ENCODE measurements at places on chromosomes 7 and 10. TPM values are rescaled to one million over a fixed set of nuclear protein-coding genes. Genes with fewer than 3 reads are reported as not detected.

HTR5A gene
- total RNA-seq: not detected

TMEM176B gene
- total RNA-seq: 33.9 TPM

C1QL3 gene
- not detected for total RNA-seq

FAM200A gene
- 4.8 TPM for total RNA-seq

STRIP2 gene
- 0.30 TPM for total RNA-seq

TET1 gene
- total RNA-seq: 7.5 TPM

MAT1A gene
- not detected for total RNA-seq

HYAL4 gene
- total RNA-seq: not detected

CPN1 gene
- not detected for total RNA-seq

Data from tibial nerve (tissue), 4 donors.